Activated T-helper 9 cell treated with anti-CD3 and anti-CD28 coated beads, Interleukin-2, amount 50 U/mL, for 16 hours (primary cell): ENCODE measurements at places on chromosomes 1 and 21.
A peak's percentile ranks its signal among the peaks of the same experiment; 100 is the strongest.

DNA sequence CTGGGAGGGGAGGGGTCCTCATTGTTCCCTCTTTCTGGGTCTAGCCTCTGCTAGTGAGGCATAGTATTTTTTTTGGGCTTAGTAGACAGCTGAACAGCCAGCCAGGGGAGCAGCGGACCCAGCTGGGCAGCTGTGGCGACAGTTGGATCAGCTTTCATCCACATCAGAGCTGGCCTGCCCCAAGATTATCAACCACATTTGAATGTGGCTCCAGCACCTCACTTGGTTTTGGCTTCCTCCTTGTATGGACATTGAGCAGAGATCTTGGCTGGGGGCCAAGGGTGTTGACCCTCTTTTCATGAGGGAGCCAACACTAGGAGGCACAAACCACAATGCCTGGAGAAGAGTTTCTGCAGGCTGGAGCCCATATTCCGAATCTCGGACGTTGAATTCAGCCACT, 25.0 kb downstream of the WNT4 start:
- no peak for DNase-seq

DNA sequence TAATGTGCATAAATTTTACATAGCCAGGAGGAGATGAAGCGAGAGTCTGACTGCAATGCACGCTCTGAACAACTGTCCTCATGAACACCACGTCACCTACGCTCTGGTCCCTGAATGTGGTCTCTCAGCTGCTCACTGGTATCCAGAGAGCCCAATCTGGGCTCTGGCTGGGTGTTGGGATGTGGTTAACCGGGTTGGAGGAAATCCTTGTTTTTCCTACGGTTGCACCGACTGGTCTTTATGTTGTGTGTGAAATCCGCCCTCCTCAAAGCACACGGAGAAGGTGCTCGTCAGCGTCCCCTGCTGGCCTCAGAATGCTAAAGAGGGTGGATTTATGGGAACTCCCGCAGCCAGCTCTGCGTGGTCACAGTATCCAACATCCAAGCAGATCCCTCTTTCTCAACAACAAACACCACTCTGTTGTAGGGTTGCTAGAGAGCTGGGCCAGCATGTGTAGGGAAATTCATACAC, 51.8 kb upstream of the FAM89A start:
- DNase-seq, result peak; percentile 3

DNA sequence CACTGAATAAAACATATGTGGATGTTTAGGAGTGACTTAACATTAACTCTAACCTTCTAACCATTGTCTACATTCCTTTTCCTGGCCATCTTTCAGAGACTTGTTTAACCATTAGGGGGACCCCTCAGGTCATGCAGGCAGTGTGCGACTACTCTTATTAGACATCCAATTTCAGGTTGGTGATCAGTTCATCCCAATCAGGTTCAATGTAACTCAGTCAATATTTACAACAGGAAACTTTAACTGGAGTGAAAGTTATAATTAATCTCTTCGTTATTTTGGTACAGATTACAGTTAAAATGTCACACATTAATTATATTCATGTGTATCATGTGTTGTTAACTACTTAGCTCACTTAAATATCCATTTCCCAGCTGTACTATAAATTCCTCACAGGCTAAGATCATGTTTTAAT, 68.8 kb upstream of the RGS1 start:
- DNase-seq, result no peak

- DNase-seq, result peak; percentile 22
Measured at GRCh38 chr1:193539731-193540459, 353.5 kb upstream of the B3GALT2 start.

GRCh38 chr1:79845936-79846335, 839.4 kb upstream of the ADGRL4 start:
- DNase-seq, result no peak

GRCh38 chr1:210978316-210978973, 155.5 kb downstream of the KCNH1 start:
- DNase-seq, result no peak

GRCh38 chr1:53348486-53349368, 20.9 kb upstream of the LRP8 start:
- no peak for DNase-seq

- no peak for DNase-seq
Measured at GRCh38 chr1:196355206-196355786, 252.9 kb downstream of the KCNT2 start.

DNA sequence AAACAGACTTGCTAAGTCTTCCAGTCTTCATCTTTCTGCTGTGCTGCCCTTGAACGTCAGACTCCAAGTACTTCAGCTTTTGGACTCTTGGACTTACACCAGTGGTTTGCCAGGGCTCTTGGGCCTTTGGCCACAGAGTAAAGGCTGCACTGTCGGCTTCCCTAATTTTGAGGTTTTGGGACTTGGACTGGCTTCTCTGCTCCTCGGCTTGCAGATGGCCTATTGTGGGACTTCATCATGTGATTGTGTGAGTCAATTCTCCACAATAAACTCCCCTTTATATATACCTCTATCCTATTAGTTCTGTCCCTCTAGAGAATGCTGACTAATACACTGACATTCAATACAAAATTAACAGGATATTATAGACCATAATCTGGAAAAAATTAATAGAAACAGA, 628.1 kb downstream of the PLPP3 start:
- DNase-seq, result no peak

GRCh38 chr1:60981357-60981756, 101.0 kb upstream of the NFIA start:
- no peak for DNase-seq

GRCh38 chr1:94971491-94971924, 44.6 kb upstream of the CNN3 start:
- DNase-seq, result no peak

- DNase-seq, result no peak
Measured at GRCh38 chr1:207316141-207316540, 5.3 kb upstream of the CD55 start.

GRCh38 chr21:25836396-25836795, 101.6 kb downstream of the GABPA start:
- DNase-seq, result no peak

- no peak for DNase-seq
Measured at GRCh38 chr1:22978299-22978698, 5.6 kb upstream of the LACTBL1 start.

GRCh38 chr1:221157026-221157761, 278.0 kb downstream of the HLX start:
- DNase-seq, result no peak

DNA sequence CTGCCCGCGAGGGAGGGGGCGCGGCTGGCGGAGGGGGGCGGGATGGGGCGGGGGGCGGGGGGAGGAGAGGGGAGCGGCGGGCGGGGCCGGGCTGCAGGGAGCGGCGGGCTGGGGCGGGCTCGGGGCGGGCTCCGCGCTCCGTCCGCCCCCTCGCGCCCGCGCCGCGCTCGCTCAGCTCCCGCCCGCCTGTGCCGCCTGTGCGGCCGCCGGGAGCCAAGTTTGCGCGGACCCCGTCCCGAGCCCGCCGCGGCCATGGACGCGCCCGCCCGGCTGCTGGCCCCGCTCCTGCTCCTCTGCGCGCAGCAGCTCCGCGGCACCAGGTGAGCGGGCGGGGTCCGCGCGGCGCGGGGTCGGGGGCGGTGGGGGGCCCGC, at the start of gene GABRD:
Gene GABRD, plus strand, starts transcription at position 174 of the 372 bp plus-strand sequence. Its CDS starts 79 bp downstream, at position 253.
- no peak for DNase-seq

GRCh38 chr1:26726784-26727183, 31.0 kb downstream of the ARID1A start:
- DNase-seq, result no peak

GRCh38 chr1:155537193-155537592, 25.4 kb downstream of the ASH1L start:
- DNase-seq, result no peak

DNA sequence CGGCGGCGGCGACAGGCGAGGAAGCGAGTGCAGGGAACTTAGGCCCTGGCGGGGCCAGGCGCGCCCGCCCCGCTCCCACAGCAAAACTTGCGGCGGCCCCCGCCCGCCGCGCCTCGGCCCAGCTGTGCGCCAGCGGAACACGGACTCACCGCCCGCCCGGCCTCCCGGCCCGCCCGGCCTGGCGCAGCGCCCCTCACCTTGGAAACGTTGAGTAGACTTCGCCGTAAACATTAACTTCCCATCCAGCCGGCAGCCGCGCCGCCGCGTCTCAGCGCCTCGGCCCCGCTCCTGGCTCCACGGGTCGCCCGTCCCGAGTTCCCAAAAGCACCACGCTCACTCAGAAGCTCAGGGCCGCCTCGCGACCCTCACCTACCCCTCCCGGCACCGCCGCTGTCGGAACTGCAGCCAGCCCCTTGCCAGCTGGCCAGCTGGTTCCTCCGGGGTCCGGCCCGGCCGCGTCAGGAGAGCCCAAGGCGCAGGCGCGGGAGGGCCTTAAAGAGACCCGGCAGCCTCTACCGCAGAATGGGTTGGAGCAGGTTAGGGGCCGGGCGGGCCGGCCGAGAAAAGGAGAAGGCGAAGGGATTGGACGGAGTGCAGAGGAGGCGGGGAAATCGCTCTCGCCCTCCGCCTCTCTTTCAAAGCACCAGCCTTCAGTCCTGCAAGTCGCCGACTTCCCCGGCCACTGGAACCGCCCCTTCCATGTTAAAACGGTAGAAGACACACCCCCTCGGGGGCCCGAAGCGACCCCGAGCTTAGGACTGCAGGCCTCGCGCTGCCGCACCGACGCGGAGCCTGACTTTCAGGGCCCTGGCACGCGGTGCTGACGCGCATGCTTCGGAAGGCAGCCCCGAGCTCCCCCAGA, at the start of gene EVI5:
Gene EVI5, minus strand, starts transcription at position 470 of the 862 bp plus-strand sequence. CDS start 48,562 bp downstream, outside the sequence.
- DNase-seq, result peak; percentile 48

DNA sequence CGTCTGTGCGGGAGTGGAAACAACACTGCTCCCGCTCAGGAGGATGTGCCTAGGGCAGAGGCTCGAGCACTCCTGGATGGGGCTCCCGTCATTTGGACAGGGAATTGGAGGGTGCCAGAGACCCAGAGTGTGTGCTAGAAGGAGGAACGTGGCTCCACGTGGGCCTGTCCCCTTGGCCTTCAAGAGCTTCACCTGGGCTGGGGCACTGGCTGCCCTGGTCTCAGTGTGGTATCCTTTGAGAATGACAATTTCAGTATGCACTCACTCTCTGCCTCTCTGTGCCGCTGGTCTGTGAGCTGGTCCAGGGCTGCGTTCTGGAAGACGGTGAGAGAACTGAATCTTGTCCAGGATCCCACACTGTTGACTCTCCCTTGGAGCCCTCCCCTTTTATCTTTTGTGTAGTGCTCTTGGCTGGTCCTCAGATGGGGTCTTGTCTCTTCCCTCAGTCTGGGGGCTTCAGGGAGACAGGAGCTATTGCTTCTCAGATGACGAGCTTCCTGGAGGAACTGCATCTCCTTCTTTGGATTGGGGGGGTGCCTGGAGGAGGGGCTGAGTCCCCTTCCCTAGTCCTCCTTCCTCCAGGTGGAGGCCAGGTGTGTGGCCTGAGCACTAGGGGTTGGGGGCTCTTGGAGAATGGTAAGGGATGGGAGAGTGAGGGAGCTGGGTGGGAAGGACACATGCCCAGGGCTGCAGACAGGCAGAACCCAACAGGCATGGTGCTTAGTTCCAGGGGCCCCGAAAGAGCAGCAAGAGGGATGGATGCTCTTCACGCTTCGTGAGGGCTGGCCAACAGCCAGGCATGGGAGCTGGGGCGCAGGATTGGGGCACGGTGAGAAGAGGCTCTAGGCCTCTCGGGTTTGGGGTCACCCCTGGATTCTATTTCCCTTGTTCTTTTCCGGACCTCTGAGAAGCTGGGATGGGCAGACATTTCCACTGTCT, 14.8 kb upstream of the ETV3L start:
- no peak for DNase-seq

GRCh38 chr1:244068567-244068966, 17.5 kb downstream of the ZBTB18 start:
- DNase-seq, result no peak

- no peak for DNase-seq
Measured at GRCh38 chr1:87778896-87779295, 450.2 kb downstream of the LMO4 start.

- no peak for DNase-seq
Measured at GRCh38 chr1:222601257-222601656, 11.5 kb upstream of the TAF1A start.

DNA sequence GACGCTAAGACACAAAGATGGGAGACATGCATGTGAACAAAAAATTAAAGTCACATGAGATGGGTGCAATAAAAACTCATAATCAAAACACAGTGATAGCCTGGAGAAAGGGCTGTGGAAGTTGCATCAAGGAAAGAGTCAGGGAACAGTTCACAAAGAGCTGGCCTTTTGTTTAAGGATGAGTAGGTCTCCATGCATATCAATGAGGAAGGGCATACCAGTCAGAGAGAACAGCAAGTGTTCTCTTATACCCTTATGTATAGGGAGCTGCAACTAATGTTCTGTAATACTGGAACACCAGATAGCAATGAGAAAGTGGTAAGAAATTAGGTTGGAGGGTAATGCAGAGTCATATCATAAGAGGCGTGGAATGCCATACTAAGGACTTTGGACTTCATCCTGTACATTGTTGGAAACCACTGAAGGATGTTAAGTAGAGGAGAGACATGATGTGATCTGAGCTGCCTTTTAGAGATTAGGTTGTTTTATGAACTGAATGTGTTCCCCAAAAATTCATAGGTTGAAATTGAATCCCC, 46.7 kb upstream of the SAMD13 start:
- no peak for DNase-seq

DNA sequence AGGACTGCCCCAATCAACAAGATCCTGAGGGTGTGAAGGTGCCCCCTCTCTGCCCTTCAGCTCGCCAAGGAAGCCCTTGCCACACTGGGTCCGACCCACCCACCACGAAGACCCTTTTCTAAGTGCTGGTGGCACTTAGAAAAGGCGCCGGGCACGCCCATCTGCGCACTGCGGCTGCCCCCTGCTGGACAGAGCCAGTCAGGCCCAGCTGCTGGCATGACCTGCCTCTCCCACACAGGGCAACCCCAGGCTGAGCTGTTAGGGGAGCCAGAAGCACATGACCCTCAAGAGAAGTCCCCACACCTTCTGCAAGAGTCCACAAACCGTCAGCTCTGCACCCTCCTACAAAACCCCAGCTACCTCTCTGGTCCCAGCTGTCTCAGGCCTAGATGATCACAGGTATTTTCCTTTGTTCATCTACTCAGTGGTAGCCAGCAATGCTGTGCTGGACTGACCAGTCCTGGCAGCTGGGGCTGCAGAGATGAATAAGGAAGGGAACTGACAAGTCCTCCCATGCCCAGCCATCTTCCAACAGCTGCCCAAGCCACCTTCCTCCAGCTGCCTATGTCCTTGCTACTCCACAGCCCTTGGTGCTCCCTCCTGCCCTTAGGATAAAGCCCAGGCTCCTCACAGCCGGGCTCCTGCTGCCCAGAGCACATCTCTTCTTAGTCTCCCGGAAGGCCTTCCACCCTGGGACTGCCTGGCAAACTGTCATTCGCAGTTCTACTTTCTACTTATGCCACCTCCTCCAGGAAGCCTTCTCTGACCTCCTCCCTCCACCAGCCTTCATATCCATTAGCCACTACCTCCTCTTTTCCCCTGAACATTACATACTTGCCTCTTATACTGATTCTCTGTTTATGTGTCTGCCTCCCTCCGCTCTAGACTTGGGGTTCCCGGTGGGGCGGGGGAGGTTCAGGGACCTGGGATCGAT, 39.8 kb upstream of the ZC3H12A start:
- DNase-seq, result peak; percentile 57

DNA sequence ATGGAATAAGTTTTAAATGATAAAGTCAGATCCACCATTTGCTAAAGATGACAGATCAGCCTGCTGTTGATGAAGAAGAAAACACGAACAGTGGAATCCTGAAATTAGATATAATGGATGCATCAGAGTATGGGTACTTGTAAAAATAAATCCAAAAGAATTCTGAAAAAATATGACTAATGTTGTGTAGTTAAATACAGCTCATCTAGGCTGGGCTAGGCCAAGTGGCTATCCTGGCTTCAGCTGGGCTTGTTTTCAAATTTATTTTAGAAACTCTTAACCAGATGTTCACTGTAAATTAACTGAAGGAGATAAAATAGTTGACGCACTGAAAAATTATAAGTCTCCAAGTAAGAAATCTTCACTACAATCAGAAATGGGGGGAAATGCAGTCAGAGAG, 7.4 kb upstream of the RGS2 start:
- no peak for DNase-seq
